ENCODE measurements at places on chromosomes 7 and 10. TPM values are rescaled to one million over a fixed set of nuclear protein-coding genes. Genes with fewer than 3 reads are reported as not detected.

RAMP3 gene
- total RNA-seq = 0.85 TPM

PTN gene
- 13.7 TPM for total RNA-seq

SFRP4 gene
- total RNA-seq = 0.24 TPM

TMEM176B gene
- total RNA-seq = 1.6 TPM

CYP2C19 gene
- total RNA-seq = 0.09 TPM

LRRD1 gene
- not detected for total RNA-seq

GIMAP1 gene
- total RNA-seq = 0.05 TPM

DNAH11 gene
- total RNA-seq = 4.2 TPM
